ENCODE measurements at places on chromosomes 11 and 22.

DNA sequence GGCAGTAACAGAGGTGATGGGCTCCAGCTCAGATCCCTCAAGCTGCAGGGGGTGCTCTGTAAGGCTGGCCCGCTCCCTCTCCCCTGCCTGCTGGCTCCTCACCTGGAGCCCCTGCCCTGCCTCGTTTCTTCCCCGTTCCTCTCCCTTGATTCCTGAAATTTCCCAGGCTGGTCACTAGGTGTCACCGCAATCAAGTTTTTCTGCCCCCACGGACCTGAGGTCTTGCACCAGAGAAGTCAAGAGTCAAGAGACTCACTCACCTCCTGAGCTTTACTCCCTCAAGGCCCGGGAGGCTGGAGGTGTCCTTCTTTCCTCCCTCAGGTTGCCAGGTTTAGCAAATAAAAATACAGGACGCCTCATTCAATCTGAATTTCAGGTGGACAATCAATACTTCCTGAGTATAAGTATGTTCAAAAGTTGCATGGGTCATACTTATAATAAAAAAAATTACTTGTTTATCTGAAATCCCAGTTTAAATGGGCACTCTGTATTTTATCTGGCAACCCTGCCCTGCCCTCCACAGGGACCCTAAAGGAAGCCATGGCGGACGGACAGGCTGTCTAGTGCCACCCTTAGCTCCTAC is 69.2 kb downstream of the SCUBE1 start:
- peak; percentile 70 for DNase-seq

- DNase-seq = no peak
Observed at GRCh38 chr11:60769273-60769672, 12.6 kb downstream of the MS4A15 start.

DNA sequence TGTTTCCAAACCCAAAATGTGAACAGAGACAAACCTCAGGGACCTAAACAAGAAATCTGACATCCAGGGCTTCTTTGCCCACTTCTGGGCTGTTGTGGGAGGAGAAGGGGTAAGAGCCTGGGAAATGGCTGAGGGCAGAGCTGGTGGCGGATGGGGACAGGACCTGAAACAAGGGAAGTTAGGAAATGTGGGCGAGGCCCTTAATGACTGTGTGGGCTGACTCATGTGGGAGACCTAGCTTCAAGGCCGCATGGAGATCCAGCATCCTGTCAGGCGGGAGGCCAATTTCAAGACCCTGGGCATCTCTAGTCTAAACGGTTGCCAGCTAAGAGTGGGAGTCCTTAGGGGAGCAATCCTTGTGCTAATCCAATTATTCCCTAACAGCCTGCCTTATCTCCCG is 2.1 kb upstream of the OAF start:
- DNase-seq = peak; percentile 63

- DNase-seq = no peak
Observed at GRCh38 chr11:63146581-63146980, 2.6 kb upstream of the SLC22A24 start.
